ENCODE measurements at places on chromosomes 11 and 22.

DNA sequence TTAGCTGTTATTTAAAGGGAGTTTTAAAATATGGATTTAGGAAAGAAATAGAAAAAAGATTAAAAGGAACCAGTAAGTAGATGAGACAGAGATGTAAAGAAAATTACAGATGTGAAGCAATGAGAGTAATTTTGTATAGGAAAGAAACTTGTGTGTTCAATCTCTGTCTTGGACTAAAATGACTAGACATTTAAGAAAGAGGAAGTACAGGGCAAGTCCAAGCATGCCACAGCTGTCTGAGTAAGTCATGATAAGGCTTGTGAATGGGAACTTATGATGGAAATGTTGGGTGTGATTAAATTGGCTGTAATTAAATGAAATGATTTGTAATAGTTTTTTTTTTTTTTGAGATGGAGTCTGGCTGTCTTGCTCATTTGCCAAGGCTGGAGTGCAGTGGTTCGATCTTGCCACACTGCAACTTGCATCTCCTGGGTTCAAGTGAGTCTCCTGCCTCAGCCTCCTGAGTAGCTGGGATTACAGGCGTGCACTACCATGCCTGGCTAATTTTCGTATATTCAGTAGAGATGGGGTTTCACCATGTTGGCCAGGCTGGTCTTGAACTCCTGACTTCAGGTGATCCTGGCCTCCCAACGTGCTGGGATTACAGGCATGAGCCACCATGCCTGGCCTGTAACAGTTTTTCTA lies 5.9 kb upstream of the ACY3 start:
- no peak for DNase-seq

DNA sequence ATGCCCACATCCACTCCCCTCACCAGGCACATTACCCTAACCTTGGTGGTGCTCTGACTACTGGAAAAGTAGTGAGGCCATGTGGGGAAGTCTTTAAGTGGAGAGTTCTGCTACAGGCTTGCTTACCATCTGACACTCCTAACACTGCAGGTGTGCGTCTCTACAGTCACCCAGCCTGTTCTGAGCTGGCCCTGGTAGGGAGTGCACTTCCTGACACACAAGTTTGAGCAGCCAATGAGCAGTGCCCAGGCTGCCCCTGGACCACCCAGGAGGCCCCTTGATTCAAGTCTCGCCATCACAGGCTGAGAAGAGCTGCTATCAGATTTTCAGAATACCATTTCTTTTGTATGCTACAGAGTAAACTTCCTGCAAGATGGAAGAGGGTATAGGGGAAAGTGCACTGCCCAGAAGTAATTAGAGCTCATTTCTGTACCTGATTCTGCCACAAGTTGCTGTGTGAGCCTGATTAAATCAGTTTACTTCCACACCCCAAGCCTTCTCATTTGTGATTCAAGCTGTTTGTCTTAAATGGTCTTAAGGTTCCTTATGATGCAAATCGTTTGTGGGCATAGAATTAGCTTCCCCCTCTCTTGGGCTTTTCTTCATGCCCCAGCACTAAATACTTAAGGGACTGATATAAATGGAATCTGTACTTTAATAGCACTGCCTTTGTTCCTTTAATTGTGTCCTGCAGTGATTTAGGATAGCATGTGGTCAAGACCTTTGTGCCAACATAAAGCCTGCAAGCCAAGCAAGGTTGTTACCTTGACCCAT lies 22.2 kb downstream of the OPCML start:
- DNase-seq: no peak

DNA sequence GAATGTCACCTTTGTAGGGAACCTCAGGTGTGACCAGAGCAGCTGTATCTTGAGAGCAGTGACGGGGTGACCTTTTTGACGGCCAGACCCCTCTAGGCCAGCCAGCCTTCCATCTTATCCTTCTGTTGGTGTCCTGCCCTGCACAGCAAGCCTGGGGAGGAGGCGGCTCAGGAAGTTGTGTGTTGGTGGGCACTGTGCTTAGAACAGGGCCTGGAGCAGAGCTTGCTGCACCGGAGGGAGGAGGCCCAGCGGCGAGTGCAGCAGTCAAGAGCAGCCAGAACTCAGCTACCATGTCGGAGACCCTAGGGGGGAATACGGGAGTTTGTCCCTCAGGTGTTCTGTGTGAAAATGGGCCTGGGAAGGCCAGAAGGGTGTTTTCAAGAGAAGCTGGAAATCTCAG lies 129.4 kb downstream of the OSBP2 start:
- DNase-seq: no peak

GRCh38 chr11:76738618-76739240 lies 44.4 kb upstream of the TSKU start:
- no peak for DNase-seq

DNA sequence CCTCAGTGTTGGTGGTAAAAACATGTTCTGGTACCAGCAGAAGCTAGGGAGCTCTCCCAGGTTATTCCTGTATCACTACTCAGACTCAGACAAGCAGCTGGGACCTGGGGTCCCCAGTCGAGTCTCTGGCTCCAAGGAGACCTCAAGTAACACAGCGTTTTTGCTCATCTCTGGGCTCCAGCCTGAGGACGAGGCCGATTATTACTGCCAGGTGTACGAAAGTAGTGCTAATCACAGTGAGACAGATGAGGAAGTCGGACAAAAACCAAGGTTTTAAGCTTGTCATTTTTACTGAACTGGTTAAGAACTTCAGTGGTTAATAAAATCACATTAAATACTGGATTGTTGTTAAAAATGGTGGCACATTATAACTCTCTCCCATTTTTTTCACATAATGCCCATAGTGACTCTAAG lies 42.6 kb upstream of the VPREB1 start:
- DNase-seq: no peak

- no peak for DNase-seq
Observed at GRCh38 chr11:117009905-117010605, 88.2 kb downstream of the SIK3 start.

DNA sequence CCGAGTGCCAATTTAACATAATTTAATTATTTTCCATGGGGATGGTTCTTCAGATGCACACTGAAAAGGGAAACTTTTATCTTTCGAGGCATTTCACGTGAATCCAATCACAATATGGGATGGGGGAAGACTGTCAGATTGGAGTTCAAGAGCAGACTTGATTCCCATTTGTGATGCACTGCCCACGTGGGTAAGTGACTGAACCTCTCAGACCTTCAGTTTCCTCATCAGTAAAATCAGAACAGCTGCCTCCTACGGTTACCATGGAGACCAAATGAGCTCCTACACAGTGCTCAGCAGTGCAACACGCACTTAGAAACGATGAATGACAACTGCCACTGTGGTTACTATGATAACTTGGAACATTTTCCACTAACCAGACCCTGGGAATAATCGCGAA lies 21.7 kb downstream of the KIAA0930 start:
- no peak for DNase-seq

- no peak for DNase-seq
Observed at GRCh38 chr11:74141241-74141695, 29.5 kb downstream of the C2CD3 start.

- DNase-seq: no peak
Observed at GRCh38 chr22:44709881-44710392, 7.9 kb downstream of the PRR5 start.

DNA sequence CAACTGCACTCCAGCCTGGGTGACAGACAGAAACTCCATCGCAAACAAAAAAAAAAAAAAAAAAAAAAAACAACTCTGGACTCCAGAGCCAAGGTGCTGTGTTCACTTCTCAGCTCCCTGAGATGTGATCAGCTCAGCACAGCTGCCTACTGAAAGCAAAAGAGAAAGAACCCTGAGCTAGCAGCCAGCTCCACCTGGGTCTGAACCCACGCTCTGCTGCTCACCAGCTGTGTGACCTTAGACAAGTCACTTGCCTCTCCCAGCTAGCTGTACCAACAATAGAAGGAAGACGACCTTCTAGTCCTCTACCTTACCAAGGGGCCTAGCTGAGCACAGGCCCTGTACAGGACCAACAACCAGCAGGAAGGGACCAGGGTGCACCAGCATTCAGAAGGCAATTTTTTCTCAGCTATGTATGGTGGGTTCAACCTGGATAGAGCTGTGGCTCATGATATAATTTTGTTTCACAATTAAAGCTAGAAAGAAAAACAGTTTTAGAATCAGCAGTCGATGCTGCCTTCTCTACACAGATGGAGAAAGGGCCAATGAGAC lies 3.8 kb downstream of the DGCR2 start:
- no peak for DNase-seq

- DNase-seq: no peak
Observed at GRCh38 chr22:29030016-29030617, 31.5 kb downstream of the C22orf31 start.

DNA sequence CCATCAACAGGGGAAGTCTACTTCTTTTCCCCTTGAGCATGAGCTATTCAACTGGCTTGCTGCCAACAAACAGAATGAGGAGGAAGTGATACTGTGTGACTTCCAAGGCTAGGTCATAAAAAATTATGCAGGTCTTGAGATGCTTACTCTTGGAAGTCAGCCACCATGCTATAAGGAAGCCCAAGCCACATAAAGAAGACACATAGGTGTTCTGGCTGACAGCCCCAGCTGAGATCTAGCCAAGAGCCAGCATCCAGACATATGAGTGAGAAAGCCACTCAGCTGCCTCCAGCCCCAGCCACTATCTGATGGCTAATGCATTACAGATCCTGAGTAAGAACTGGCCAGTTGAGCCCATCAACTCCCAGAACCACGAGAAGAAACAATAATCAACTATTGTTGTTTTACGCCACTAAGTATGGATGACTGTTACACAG lies 31.0 kb upstream of the PPP2R1B start:
- DNase-seq: no peak

DNA sequence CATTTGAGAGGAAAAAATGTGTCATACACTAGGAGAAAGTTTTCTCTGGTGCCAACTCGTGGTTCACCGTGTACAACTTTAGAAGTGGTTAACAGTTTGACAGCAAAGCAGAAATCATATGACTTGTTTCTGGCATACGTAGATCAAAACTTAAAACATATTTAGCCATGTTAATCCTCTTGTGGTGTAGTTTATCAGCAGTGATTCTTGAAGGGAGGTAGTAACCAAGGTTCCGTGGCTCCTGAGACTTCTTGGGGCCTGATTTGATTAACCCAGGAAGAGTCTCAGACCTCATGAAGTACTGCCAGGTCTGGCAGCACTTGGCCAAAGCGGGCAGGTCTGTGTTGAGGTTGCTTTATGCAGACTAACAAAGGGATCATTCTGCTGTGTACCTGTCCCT lies 40.5 kb downstream of the SREBF2 start:
- DNase-seq: no peak

DNA sequence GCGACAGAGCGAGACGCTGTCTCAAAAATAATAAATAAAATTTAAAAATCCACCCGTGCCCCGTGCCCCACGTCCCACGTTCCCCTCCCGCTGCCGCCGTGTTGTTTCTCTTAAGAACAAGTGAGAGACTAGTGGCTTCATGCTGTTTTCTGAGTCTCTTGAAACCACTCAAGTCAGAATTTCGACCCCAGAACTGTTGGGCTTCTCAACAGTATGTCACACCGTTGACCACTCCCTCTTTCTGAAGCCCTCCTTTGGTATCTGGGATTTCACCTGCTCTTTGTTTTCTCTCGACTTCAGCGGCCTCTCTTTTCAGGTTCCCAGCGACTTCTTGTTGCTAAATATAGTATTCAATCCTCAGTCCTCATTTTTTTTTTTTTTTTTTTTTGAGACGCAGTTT lies 974 bp downstream of the PPIL2 start:
- no peak for DNase-seq

DNA sequence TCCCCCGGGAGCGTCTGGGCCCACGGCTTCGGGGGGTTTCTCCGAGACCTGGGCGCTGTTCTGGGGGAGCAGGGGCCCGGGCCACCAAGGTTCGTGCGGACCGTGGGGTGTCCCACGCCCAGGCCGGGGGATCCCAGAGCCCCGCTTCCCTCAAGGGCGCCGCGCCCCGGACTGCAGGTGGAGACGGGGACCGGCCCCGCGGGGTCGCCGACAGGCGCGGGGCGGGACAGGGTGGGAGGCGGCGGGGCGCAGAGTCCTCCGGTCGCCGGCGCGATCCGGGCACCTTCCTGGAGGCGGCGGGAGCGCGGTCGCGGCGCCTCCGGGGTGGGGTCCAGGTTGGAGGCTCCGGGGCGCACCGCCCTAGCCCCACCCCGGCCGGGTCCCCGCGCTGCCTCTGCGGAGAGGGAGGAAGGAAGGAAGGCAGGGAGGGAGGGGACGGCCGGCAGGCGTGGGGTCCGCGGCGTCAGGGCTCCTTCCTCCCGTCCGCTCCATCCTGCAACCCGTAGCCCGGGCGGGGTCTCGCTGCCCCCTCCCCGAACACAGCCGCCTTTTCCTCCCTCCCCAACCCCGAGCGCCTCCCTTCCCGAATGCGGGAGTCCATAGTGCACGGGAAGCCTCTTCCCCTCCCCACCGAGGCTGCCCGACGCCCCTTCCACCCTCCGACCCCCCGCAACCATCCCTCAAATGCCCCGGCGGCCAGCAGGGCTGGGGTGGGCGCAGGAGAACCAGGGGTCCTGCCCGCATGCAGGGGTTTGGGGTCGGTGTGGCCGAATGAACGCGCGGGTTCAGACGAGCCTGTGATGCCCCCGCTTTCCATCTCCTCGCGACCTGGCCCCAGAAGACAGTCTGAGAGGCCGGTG lies 4.3 kb upstream of the ZBED4 start:
- DNase-seq: no peak

DNA sequence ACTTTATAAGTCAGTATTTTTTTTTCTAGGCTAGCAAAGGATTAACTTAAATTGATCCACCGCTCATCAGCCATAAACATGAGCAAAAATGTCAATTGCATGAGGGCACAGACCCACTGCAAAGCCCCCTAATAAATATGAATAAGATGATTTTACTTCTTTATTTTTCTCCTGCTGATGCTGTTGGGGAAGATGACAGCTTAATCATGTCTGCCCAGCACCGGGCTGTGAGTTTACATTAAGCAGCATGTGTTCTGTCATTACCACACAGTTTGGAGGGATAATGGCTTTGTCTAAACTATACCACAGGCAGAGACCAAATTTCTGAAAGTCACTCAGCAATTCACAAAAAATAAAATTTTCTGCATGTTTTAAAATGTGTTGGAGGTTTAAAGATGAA lies 346.3 kb downstream of the LRRC4C start:
- DNase-seq: no peak

- no peak for DNase-seq
Observed at GRCh38 chr11:44829838-44830237, 103.1 kb downstream of the TSPAN18 start.

- DNase-seq: no peak
Observed at GRCh38 chr11:103904324-103904667, 132.1 kb upstream of the DDI1 start.
